Posterior vena cava (tissue), 2 donors: ENCODE measurements at places on chromosomes 13 and 19. TPM values are rescaled to one million over a fixed set of nuclear protein-coding genes. Genes with fewer than 3 reads are reported as not detected.

The RFPL4A gene
- total RNA-seq = not detected

The TJP3 gene
- 0.10 TPM for total RNA-seq

The SIGLEC6 gene
- total RNA-seq = 0.86 TPM

The SYNGR4 gene
- not detected for total RNA-seq

The CRX gene
- total RNA-seq = not detected

The GRK1 gene
- not detected for total RNA-seq

The STXBP2 gene
- total RNA-seq = 32.4 TPM

The CCDC122 gene
- 9.9 TPM for total RNA-seq

The DDX39A gene
- total RNA-seq = 38.7 TPM

The ADGRE1 gene
- 0.48 TPM for total RNA-seq

The ZNF90 gene
- total RNA-seq = 2.5 TPM

The SIGLEC5 gene
- total RNA-seq = not detected

The POP4 gene
- total RNA-seq = 49.1 TPM

The LIG4 gene
- total RNA-seq = 17.2 TPM

The TEX101 gene
- total RNA-seq = not detected

The RETN gene
- total RNA-seq = 1.2 TPM

The ARID3A gene
- total RNA-seq = 10.0 TPM

The TMC4 gene
- total RNA-seq = 1.4 TPM

The GPR183 gene
- total RNA-seq = 12.1 TPM

The EFNA2 gene
- total RNA-seq = not detected

The ZNF221 gene
- total RNA-seq = 7.4 TPM

The PRDX2 gene
- total RNA-seq = 130 TPM

The PRX gene
- 3.4 TPM for total RNA-seq

The APOE gene
- total RNA-seq = 16.8 TPM

The ZNF283 gene
- 9.7 TPM for total RNA-seq
